ENCODE measurements at places on chromosomes 5 and 9.

DNA sequence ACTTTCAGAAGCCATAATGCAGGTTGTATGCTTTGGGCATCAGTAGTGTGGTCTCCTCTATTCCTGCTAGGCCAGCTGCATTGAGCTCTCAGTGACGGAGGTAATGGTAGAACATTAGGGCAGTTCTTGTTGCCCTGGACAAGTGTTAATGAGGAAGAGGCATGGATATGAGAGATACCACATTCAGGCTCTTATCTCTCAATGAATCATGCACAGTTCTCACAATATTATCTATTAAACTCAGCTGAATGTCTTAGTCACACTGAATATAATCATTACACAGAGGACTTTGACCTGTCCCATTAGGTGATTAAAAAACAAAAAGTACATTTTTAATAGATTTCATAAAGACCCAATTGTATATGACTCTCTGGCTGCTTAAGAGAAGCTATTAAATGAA, 76.6 kb upstream of the SSBP2 start:
- no peak for DNase-seq

- DNase-seq, result no peak
Observed at GRCh38 chr5:179836225-179837019, 15.7 kb downstream of the SQSTM1 start.

DNA sequence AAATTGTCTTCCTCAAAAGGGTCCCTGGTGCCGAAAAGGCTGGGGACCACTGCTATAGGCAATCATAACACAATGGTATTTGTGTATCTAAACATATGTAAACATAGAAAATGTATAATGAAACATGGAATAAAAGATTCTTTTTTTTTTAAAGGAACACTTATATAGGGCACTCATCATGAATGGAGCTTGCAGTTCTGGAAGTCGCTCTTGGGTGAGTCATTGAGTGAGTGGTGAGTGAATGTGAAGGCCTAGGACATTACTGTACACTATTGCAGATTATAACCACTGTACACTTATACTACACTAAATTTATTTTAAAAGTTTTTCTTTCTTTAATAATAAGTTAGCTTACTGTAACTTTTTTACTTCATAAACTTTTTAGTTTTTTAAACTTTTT, 176.4 kb downstream of the ARRDC3 start:
- no peak for DNase-seq

- DNase-seq, result no peak
Observed at GRCh38 chr9:111148052-111149017, 110.1 kb upstream of the LPAR1 start.

GRCh38 chr5:169945831-169946261, 34.4 kb downstream of the INSYN2B start:
- no peak for DNase-seq

DNA sequence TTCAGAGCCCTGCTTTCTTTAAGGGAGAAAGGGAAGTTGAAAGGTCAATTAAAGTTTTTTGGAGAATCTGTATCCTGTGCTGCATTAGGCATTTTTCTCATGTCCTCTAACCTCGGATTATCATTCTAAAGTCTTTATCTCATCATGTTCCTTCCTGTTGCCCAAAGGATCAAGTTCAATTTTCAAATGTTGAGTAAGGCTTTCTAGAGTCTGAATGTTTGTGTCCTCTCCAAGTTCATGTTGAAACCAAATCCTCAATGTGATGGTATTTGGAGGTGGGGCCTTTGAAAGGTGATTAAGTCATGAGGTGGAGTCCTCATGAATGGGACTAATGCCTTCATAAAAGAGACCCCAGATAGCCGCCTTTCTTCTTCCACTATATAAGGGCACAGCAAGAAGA, 20.2 kb upstream of the TNC start:
- DNase-seq, result no peak

- no peak for DNase-seq
Observed at GRCh38 chr5:127967983-127968592, 115.5 kb upstream of the SLC12A2 start.

GRCh38 chr9:346111-346571, 131.5 kb downstream of the DOCK8 start:
- no peak for DNase-seq

GRCh38 chr5:124906339-124907097, 160.1 kb upstream of the ZNF608 start:
- peak; percentile 61 for DNase-seq

DNA sequence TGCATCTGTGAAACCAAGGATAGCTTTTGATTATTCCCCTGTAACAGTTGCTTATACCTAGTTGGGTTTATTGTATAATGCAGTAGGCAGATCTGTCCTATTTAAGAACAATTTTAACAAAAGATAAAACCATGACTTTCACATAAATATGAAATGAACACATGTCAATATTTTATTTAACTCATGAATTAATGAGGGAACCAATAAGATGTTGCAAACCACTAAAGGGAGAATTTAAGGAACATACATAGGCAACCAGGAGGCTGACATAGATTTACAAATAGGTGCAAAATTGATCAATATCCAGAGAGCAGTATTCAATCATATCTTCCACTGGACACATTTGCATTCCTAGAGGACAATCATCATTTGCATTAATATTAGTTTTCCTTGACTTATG, 280.0 kb upstream of the BRINP1 start:
- no peak for DNase-seq

DNA sequence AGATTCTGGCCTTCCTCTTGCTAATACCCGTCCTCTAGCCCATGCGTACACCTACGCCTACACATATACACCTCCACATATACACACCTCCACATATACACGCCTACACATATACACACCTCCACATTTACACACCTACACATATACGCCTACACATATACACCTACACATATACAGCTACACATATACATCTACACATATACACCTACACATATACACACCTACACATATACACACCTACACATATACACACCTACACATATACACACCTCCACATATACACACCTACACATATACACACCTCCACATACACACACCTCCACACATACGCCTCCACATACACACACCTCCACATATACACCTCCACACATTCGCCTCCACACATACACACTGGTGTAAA, 27.2 kb downstream of the AK3 start:
- no peak for DNase-seq

DNA sequence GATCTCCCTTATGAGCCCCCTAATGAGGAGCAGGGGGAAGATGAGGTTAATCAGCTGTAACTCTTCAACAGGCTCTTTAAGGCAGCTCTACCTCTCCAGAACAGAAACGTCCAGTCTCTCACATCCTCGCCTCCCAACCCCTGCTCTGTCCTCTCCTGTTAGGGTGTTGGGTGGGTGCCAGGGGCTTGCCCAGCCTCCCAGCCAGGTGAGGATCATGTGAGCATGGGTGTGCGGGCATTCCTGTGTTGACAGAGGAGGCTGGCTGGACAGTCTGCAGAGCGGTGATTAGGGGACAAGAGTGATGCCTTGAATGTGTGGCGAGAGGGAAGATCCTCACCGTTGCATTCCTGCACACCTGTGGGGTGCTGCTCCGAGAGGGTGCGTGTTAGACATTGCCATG, 51.7 kb downstream of the CCDC180 start:
- no peak for DNase-seq

DNA sequence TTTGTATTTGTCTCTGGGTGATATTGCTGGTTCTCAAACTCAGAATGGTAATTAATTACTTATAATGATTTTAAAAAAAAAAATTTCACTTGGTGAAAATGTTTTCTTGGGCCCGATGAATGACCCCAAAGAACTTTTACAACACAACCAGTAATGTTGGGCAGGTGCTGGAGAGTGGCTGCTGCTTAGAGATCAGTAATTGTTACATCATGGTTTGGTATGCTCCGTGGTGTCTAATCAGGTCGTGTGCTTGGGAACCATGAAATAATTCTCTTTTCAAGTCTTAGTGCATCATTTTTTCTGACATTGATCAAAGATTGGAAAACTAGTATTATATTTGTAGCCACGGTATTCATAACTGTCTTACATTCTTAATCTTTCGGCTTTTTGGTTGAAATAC, 29.3 kb downstream of the PCBD2 start:
- no peak for DNase-seq

GRCh38 chr5:101102506-101102905, 199.4 kb upstream of the ST8SIA4 start:
- DNase-seq, result no peak

- no peak for DNase-seq
Observed at GRCh38 chr5:55338092-55338613, 30.4 kb downstream of the MTREX start.

- DNase-seq, result no peak
Observed at GRCh38 chr5:6201631-6202030, 176.7 kb downstream of the MED10 start.

DNA sequence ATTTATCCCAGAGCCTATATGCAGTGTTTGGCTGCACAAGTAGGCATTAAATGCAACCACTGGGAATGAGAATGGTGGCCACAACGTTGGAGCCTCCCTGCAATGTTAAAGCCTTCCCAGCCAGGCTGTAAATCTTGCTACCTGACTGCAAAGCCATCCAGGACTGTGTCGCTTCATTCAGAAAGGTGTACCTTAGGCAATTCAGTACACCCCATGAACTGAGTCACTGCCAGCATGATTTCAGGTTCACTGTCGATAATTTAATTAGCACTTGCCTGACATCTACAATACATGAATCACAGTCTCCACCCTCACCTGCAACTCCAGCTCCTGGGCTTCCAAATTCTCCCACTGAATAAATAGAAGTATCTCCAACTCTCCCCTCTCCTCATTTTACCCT, 108.4 kb downstream of the SLIT3 start:
- no peak for DNase-seq

All from KBM-7 (cell line).